ENCODE measurements at places on chromosomes 11 and 22.

DNA sequence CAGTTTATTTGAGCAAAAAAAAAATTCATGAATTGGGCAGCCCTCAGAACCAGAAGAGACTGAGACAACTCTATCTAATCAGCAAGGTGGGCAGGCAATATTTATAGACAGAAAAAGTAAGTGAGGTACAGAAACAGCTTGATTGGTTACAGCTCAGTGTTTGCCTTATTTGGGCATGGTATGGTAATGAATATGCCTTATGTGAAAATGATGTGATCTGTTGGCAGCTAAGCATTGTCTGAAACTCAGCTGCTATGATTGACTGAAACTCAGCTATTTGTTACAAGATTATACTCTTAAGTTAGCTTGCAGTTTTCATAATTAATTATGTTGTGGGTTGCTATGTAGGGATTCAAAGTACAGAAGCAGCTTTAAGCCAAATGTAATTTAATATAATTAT is 127.6 kb downstream of the CNTN5 start:
- DNase-seq = no peak

- no peak for DNase-seq
These were observed 556 bp downstream of the CRYBB2 start for GRCh38 chr22:25219948-25220442.

DNA sequence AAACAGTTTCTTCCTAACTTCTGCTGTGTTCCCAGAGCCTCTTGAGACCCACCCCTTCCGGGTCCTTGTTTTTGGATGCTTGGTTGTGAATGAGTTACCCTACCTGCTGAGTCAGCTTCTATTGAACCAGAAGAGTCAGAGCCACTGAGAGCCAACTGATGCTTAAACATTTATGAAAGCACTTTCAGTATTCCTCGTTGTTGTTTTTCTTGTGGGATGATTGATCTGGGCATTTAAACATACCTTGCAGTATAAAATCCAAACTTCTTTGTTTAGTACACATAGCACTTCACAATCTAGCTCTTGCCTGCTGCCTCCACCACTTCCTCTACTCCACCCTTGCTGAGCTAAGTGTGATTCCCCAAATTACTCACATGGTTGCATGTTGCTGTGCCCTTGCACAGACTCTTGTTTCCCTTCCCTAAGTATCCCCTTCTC is 5.5 kb downstream of the PRSS23 start:
- DNase-seq = no peak

DNA sequence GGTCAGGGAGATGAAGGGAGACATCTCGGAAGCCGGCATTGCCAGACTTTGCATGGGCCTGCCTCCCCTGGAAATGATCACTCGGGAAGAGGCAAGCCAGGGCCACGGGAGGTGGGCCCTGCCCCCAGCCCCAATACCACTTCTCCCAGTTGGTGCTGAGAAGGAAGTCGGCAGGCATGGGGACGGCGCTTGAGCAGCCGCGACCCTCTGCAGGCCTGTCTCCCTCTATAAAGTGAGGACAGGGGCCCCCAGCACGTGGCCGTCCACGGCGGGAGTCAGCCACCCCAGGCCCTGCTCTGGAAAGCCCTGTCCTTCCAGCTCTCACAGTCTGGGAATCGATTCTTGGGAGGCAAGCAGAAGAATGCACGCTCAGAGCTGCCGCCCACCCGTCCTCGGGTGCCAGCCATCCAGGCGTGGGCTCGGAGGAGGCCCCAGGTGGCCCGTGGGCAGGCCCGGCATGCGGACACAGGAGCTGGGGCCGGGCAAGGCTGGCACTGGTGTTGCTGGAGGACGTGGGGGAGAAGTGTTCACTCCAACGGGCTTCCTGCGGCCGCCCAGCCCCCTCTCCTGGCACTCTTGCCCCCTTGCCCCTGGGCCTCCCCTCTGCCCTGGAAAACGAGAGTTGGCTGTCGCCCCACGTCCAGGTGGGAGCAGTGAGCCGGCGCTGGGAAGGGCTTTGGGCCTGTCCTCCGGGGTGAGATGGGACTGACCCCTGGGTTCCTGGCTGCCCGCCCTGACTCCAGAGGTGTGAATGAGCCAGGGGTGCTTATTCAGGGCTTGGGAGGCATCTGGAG is 77.5 kb downstream of the CACNA1I start:
- DNase-seq = no peak

DNA sequence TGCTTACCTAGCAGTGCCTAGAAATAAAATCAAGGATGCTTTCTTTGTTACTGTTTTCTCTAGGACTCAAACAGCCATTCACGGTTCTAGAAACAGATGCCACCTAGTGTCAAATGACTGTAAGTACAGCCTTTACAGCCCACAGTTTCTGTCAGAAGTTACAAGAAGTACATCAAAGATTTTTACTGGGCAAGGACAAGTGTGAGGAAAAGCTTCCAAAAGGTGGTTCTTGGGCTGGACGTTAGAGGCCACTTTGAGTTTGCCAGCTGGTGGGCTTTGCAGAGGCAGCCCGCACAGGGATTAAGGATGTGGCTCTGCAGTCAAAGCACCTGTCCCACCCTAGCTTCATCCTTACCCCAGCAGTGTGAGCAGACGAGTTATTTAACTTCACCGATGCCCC is 6.9 kb downstream of the KMT5B start:
- peak; percentile 46 for DNase-seq

- no peak for DNase-seq
These were observed 17.9 kb downstream of the RBM4B start for GRCh38 chr11:66659763-66660162.

DNA sequence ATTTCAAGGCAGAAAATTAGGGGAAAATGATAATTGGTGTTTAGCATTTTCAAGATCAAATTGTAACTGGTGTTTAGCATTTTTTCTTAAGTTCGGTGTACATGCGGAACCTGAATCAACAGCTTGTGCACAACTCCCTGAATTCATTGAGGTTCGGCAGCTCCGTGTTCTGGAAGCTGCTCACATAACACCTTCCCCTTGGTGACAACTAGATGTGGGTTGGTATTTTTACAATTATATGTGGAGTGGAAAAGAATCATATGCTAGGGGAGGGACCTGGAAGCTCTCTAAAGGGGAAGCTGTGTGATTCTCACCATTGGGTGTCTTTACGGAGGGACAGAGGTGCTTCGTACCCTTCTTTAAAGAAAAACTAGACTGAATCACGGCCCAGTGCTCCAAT is 199.0 kb upstream of the MTNR1B start:
- DNase-seq = no peak

- DNase-seq = no peak
These were observed 33.3 kb downstream of the RBFOX2 start for GRCh38 chr22:35995348-35995747.

DNA sequence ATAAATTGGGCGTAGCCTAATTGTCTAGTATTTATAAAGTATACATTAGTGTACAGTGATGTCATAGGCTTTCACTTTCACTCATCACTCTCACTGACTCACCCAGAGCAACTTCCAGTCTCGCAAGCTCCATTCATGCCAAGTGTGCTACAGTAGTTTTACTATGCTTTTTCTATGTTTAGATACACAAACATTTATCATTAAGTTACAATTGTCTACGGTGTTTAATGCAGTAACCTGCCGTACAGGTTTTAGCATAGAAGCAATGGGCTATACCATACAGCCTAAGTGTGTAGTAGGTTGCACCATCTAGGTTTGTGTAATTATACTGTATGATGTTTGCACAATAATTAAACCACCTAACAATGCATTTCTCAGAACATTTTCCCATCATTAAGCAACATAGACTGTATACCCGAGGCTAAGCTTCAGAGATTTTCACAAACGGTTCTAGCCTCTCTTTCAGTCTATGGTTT is 17.5 kb downstream of the OR9G1 start:
- DNase-seq = no peak

- no peak for DNase-seq
These were observed 1116.9 kb downstream of the TBC1D22A start for GRCh38 chr22:47879346-47879745.

- DNase-seq = no peak
These were observed 82.6 kb downstream of the RAB30 start for GRCh38 chr11:82988936-82989627.

DNA sequence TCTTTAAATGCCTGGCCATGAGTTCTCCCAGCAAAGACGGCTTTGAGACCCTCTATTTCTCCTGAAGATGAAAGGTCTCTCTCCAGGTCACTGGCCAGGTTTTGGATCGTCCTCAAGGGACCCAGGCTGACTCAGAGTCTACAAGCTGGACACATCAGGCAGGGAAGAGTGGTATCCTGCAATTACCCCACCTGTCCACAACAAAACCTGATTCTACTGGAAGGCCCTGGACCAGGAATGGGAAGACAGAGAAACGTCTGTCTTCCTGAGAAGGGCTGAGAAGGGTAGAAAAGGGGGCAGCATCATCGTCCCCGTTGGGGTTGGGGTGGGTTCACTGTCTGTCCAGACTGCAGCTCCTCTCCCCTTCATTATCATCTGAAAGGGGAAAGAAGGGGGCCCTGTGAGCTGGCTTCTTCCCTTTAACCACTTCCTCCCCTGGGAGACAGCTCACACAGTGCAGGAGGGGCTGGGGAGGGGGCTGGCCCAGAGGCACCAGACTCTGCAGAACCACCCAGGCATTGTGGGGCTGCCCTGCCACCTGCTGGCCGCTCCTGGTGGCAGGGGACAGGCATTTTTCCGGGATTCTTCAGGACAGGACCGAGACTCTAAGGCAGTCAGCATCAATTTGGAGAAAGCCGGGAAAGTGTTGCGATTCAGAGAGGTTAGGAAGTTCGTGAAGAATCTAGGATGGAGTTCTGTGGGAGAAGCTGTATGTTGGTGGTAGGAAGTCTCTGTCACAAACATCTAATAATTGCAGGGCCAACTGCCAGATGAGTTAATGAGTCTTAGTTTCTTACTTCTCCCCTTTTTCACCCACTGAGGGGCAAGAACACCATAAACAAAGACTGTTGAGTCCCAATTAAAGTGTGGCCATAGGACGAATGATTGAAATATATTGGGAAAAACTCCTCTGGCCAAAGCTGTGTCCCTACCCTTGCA is 57.6 kb downstream of the SYN3 start:
- peak; percentile 9 for DNase-seq

DNA sequence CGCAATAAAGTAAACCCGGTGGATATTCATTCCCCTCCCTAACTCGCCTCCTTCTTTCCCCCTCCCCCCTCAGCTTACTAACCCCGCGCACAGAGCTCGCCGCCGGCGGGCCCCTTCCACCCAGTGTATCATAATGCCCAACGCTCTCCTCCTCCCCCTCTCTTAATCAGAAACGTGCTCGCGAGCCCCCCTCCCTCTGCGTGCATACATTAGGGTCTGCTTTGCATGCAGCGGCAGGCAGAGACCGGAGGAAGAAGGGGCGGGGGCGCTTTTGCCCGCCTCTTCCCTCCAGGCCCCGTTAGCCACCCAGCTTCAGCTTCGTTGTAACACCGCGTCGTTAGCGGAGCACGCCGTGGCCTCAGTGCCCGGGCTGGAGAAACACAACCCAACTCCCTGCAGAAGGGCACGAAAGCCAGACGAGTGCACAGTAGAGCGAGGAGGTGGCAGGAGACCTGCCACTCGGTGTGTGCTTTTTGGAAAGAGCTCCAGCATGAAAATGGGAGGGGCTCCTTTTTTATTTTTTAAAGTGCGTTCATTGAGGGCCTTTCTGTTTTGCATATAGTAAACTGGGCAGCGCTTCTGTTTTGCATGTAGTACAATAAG is 901 bp upstream of the KMT2A start:
- DNase-seq = peak; percentile 14

- DNase-seq = no peak
These were observed 25.3 kb downstream of the SCN3B start for GRCh38 chr11:123628936-123629683.

- no peak for DNase-seq
These were observed 19.9 kb upstream of the TEF start for GRCh38 chr22:41361716-41362310.

DNA sequence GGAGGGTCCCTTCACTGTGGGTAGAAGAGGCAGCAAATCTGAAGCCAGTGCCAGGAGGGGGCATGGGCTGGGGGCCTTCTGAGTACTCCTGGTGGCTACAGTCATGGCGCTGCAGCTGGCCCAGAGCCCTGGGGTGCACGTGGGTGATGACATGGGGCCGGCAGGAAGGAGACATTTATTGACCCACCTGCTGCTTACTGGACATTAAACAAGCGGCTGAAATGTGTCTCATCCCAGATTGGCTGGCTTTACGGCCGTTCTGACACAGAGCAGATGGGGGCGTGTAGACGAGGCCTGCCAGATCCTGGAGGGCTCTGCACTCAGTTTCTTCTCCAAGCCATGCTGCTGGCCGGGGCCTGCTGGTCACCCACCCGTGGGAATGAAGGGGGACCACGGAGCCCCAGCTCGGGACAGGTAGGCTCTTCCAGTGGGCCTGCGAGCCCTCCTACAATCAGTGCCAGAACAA is 906.9 kb downstream of the BRD1 start:
- no peak for DNase-seq

- no peak for DNase-seq
These were observed 234.7 kb downstream of the INSC start for GRCh38 chr11:15349413-15349812.

DNA sequence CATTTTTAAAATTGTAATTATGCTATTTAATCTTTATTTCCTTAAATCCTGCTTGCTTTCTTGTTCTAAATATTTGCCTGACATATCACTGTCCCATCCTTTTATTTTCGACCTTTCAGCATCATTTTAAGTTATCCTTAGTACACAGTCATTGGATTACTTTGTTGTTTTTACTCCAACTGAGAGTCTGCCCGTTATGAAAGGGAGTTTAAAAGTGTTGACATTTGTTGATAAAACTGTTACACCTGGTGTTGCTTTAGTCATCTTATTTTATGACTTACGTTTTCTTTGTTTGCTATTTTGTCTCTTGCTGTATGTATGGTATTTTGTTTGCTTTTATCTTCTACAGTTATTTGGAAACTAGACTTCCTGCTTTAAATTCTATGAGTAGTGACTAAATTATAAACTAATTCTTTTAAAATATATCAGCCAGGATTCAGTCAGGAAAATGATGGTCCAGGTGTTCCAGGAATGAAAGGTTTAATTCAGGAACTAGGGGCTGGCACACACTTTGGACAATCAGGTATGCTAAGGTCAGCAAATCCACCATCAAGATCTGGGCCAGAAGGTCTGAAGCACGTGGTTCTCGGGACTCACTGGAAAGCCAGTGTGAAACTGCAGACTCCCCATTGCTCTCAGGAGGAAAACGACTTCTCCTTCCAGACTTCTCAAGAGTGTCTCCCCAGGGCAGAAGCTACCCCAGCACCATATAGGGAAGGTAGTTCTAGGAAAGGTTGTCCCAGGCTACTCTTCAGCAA is 86.0 kb downstream of the RASSF10 start:
- DNase-seq = no peak

DNA sequence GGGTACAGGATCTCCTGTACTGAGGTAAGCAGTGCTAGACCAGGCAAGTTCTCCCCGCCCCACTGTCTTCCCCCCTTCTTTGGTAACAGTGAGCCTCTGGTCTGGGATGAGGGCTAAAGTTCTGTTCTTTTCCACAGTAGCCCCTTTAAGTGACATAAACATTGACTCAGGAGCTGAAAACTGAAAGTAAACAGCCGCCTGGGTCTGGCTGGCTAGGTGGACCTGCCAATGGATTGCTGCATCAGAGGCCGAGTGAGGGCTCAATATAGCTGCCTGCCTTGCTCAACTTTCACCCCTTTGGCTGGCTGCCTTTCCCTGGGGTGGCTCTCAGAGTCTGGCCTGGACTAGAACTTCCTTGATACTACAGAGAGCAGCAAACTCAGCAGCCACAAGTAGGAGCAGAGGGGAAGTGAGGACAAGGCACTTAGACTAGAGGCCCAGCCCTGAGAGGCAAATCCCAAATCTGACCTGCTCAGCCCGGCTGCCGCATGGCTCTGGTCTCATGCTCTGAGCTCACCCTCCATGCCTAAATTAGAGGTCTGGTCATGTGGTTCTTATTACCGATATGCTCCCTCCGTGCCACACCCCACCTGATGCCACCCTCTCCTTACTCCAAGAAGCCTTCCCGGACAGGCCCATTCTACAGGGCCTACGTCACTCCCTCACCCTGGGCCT is 9.6 kb upstream of the UCP3 start:
- peak; percentile 96 for DNase-seq

- DNase-seq = no peak
These were observed 30.3 kb upstream of the PISD start for GRCh38 chr22:31692186-31692886.
